Right renal pelvis (tissue), 4 donors: ENCODE measurements at places on chromosomes 1 and 21. TPM values are rescaled to one million over a fixed set of nuclear protein-coding genes. Genes with fewer than 3 reads are reported as not detected.

The C1QB gene
- polyA plus RNA-seq = 9.2 TPM

The SPRR4 gene
- not detected for polyA plus RNA-seq

The MPL gene
- 0.44 TPM for polyA plus RNA-seq

DNA sequence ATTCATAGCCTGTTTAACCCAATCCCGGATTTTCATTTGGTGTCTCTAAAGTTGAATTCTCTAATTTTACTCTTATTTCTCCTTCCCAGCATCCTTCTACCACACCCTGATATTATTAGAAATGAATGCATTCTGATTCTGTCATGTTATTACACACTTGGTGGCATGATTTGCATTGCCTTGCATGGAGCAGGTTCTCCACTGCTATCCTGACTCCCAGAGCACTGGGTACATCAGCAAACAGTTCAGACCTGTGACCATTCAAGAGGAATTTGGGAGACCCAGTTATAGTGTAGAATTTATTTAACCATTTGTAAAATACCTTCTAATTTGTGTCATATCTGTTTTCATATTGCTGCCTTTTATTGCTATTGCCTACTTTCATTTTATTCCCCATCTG, 2.6 kb downstream of the LRRC8B start:
- no peak for DNase-seq

DNA sequence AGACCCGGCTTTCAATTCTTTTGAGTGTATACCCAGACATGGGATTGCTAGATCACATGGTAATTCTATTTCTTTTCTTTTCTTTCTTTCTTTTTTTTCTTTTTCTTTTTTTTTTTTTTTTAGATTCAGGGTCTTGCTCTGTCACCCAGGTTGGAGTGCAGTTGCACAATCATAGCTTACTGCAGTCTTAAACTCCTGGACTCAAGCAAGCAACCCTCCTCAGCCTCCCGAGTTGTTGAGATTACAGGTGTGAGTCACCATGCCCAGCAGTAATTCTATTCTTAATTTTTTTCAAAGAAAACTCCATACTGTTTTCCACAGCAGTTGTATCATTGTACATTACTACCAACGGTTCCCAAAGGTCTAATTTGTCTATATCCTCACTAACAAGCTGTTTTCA, 13.5 kb upstream of the RNF186 start:
- DNase-seq = no peak

The DIPK1A gene
- polyA plus RNA-seq = 8.3 TPM

GRCh38 chr1:245216366-245217115, 61.8 kb downstream of the KIF26B start:
- DNase-seq = no peak

DNA sequence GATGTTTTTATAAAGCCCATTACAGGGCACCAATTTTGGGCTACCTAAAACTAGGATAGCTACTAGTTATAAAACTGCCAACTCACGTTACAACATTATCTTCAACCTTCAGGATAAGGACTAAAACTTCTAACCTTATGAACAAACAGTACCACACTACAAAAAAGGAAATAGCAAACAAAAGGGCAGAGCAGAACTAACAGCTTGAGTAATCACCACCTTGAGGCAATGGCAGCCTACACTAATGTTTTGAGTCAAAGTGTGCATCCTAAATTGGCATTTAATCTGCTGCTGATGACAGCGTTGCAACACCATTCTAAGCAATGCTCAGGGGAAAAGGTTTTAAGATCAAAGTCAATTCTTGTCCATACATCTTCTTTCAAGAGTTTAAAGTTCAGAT, 27.2 kb downstream of the PTP4A2 start:
- no peak for DNase-seq

The HFM1 gene
- 5.5 TPM for polyA plus RNA-seq

DNA sequence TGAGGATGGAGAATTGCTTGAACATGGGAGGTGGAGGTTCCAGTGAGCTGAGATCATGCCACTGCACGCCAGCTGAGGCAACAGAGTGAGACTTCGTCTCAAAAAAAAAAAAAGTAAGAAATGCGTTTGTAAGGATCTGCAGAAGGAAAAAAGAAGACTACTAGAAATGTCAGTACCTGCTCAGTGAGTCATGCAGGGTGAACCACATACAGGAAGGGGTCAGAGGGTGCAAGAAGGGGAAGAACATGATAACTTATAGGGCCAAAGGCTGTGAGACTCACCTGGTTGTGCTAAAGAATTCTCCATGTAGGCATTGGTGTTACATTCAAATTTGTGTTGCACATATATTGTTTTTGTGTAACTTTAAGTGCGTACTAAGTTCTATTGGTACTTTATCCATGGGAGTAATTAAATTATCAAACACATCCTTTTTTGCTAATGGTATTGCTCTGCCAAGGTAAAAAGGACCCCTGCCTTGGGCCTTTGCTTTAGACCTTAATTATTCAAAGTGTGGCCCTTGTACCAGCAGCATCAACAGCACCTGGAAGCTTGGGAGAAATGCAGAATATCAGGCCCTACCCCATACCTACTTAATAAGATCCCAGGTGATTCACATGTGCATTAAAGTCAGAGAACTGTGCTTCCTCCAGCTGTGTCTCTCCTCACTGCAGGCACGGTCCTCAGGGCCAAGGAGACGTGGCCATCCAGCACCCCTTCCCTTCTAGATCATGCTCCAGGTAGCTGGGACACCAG, 96.4 kb upstream of the PPP2R5A start:
- no peak for DNase-seq

The MYOC gene
- polyA plus RNA-seq = 0.29 TPM

DNA sequence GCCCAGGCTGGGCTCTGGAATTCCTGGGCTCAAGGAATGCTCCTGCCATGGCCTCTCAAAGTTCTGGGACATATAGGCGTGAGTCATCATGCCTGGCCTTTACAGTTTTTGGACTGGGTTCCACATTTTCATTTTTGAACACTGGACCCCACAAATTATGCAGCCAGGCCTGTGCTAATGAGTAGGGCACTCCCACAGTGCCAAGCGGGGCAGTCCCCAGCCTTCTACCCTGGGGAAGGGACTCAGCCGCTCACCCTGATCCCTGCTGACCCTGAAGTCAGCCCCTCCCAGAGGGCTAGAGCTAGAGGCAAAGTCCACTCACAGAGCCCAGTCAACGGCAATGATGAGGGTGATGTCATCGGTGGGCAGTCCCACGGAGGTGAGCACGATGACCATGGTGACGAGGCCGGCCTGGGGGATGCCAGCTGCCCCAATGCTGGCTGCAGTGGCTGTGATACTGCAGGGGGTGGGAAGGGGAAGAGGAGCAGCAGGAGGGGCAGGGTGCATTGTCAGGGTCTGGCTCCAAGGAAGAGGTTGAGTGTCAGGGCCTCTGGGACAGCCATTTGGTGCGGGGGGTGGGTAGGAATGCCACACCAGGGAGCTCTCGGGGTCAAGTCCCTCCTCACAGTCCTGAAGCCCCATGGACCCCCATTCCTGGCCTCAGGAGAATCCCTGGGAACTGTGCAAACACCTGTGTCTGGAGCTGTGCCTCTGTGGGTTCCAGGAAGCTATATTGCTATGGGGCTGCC, 27.6 kb downstream of the PODN start:
- DNase-seq = no peak

The COX20 gene
- 111 TPM for polyA plus RNA-seq

GRCh38 chr1:20417581-20417980, 68.4 kb downstream of the CAMK2N1 start:
- DNase-seq = no peak

- DNase-seq = no peak
These were observed 6.9 kb downstream of the SERTAD4 start for GRCh38 chr1:210239349-210240111.

DNA sequence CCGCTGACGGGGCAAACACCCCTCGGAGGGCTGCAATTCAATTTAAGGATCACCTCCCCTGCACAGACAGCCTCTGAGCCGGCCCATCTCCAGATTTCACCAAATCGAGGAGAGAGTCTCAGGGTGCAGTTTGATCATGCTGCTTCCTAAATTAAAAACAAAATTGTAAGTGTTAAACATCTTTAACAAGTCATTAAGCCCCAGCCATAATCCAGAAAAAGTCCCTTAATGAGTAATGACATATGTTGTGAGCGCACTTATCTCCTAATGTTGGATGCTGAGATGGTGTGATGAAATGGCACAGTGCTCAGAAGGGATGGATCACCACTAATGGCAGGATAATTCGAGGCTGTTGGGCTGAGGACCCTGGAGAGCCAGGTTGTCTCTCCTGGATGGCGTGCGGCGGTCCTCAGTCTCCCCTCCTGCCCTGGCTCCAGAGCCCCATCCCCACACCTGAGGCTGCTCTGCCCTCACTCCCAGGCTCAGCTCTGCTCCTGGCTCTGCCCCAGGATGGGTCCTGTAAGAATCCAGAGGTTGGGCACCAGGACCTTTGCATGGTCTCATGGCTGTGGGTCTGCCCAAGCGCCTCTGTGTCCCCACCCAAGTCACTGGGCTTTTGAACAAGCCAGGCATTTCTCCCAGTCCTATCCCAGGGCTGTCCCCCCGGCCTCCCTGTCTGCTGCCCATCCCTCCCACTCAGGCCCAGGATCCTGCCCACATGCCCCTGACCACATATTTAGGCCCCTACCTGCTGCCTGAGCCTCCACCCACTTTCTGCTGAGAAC, 224.4 kb upstream of the POU3F1 start:
- DNase-seq = no peak

DNA sequence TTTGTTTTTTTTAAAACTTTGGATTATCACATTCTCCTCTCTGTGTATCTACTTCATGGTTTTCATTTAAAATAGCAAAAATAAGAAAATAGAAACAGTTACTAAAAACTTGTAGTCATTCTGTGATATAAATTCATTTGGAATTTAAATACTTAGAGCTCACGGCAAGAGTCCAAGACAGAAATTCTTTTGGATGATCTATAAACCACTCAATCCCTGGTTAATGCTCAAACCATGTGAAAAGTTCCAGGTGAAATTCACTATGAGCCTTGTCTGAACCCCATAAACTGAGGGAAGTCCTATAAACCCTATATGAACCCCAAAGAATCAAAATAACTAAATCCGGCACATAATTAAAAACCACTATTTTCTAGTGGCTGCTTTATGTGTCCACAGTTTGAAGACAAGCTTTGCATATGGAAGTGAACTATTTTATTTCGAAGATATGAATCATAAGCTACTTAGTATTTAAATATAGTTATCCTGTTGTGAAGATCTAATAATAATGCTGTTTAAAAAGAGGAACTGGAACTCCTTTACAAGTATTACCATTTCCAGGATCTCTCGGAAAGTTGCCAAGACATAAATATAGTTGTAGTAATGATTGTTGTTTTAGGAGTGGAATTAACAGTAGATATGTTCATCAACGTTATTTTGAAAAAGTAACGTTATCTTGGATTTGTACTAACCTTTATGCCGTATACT, 163.5 kb downstream of the NFIA start:
- DNase-seq = no peak

DNA sequence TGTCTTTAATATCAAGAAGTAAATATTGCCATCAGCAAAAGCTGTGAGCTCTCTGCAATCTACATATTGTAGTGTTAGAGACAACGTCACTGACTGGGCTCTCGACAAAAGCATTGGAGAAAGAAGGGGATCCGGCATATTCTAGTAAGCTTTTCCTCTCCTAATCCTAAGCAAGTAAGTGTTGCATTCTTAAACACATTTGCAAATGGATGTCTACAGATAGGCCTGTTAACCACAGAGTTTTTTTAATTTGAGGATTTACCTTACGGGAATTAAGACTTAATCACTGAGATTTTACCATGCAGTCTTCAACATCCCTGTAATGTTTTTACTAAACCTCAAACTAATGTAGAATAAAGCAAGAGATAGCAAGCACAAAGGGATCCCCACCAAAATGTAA, 426.5 kb upstream of the CAMK1G start:
- no peak for DNase-seq

The VSIG8 gene
- polyA plus RNA-seq = 0.15 TPM
